Spinal cord (tissue), 10 donors: ENCODE measurements at places on chromosomes 5 and 9.

DNA sequence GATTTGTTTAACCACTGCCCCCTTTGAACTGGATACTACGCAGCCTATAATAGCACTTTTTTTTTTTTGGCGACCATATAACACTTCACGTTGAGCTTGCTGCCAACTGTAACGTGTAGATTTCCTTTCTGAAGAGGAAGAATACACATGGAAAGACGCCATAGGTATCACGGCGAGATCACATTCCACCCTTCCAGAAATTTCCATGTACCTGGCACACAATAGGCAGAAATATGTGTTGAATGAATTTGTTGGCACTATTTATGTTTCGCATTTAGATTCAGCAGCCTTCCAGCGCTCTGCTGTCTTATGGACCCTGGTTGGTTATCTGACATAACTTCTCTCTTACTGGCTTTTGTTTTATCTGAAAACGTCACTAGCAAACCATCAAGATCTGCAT, 250.3 kb downstream of the SLIT3 start:
- no peak overlapping the region for H3K4me3 ChIP-seq
- H3K27ac ChIP-seq, result no peak overlapping the region
- H3K27me3 ChIP-seq, result peaks cover 4% of the 10 kb centered on the region

DNA sequence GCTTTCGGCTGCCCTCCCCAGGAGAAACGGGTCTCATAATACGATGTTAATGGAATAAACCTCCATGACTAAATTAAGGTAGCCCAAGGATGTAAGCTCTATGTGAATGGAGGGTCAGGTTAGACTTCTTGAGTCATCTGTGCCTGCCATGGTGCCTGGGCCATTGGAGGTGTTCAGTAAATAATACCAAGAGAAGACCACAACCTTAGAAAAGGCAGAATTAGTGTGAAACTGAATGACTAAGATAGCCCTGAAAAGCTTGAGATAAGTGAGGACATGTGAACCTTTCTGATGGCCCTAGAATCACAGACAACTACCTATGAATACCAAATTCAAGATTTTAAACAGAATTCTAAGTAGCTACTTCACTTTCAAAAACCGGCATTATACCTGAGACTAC, 160.6 kb downstream of the KIAA0825 start:
- no peaks in the 10 kb centered on the region for H3K27me3 ChIP-seq
- no peaks in the 10 kb centered on the region for H3K4me1 ChIP-seq
- no peak overlapping the region for H3K4me3 ChIP-seq
- H3K36me3 ChIP-seq, result no peaks in the 10 kb centered on the region
- H3K27ac ChIP-seq, result no peak overlapping the region
- DNase-seq, result no peak

DNA sequence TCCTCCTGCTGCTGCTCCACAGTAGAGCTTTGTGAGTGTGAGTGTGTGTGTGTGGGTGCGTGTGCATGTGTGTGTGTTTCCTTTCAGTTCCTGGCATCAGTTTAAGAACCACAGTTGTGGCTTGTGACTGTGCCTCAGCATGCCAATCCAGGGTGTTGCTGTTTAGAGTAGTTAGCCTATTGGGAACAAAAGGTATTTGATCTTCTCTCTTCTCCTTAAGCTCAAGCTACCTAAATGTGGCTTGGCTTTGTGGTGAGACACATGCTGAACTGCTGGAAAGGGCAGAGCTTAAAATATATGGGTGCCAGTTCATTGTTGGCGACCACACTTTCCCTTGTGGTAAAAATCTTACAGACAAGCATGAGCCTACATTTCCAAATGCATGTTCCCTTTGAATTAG, 116.6 kb upstream of the BNC2 start:
- DNase-seq, result no peak
- H3K27ac ChIP-seq, result no peak overlapping the region
- no peaks in the 10 kb centered on the region for H3K36me3 ChIP-seq
- H3K27me3 ChIP-seq, result peaks cover 2% of the 10 kb centered on the region

- no peaks in the 10 kb centered on the region for H3K36me3 ChIP-seq
- H3K4me3 ChIP-seq, result no peak overlapping the region
- no peaks in the 10 kb centered on the region for H3K27me3 ChIP-seq
- H3K4me1 ChIP-seq, result no peaks in the 10 kb centered on the region
- no peak for DNase-seq
Measured at GRCh38 chr5:108251350-108251749, 130.5 kb downstream of the FBXL17 start.

DNA sequence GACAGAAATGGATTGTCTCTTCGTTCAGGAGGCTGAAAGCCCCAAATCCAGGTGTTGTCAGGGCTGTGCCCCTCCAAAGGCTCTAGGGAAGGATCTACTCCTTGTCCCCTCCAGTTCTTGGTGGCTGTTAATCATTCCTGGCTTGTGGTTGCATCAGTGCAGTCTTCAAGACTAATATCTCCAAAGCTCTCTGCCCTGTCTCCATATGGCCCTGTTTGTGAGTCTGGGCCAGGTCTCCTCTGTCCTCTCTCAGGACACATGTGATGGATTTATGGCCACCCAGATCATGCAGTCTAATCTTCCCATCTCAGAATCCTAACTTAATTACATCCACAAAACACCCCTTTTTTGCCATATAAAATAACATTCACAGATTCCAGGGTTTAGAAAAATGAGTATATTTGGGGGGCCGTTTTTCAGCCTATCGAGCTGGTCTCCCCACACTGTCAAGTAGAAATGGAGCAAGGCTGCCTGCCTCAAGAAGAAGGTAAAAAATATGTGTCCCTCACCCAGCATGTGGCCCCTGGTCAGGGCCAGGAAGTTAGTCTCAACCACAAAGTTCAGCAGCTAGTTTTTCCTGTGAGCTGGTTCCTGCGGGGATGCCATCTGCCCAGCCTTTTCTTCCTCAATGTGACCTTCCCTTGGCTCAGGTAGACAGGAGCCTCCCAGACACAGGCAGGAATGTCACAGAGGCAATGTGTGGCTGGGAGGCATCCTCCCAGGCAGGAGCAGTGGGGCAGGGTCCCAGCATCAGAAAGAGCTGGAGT, 509.4 kb downstream of the IRX1 start:
- H3K36me3 ChIP-seq, result no peaks in the 10 kb centered on the region
- H3K27me3 ChIP-seq, result no peaks in the 10 kb centered on the region
- DNase-seq, result no peak
- peaks cover 3% of the 10 kb centered on the region for H3K4me1 ChIP-seq
- H3K27ac ChIP-seq, result no peak overlapping the region

- H3K4me3 ChIP-seq, result no peak overlapping the region
- H3K4me1 ChIP-seq, result peaks cover 49% of the 10 kb centered on the region
- H3K27ac ChIP-seq, result no peak overlapping the region
- no peak for DNase-seq
- H3K27me3 ChIP-seq, result no peaks in the 10 kb centered on the region
- H3K36me3 ChIP-seq, result peaks cover 8% of the 10 kb centered on the region
Measured at GRCh38 chr9:93136011-93136440, 2.0 kb upstream of the NINJ1 start.

DNA sequence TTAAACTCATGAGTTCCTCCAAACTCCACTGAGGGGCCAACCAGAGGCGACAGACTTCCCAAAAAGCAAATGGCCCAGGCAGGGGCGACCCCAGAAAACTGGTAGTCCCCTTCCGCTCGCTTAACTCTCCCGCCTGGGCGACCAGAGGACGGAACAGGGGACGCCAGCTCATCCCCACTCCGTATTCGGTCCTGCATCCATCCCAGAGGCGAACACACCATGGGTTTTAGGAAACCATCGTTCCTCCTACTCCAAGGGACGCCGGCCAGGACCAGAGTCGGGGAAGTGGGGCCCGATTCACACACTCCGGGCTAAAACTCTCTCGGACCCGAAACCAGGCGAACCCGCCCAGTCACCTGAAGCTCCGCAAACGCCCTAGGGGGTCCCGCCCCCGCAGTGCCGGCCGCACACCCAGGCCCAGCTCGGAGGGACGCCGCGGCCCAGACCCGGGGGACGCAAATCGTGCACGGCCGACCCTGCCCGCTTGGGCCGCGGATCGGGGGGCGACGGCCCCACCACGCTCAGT, 478 bp downstream of the TEX10 start:
- H3K27me3 ChIP-seq, result no peaks in the 10 kb centered on the region
- H3K27ac ChIP-seq, result peak overlapping the region; percentile 77
- DNase-seq, result peak; percentile 1

DNA sequence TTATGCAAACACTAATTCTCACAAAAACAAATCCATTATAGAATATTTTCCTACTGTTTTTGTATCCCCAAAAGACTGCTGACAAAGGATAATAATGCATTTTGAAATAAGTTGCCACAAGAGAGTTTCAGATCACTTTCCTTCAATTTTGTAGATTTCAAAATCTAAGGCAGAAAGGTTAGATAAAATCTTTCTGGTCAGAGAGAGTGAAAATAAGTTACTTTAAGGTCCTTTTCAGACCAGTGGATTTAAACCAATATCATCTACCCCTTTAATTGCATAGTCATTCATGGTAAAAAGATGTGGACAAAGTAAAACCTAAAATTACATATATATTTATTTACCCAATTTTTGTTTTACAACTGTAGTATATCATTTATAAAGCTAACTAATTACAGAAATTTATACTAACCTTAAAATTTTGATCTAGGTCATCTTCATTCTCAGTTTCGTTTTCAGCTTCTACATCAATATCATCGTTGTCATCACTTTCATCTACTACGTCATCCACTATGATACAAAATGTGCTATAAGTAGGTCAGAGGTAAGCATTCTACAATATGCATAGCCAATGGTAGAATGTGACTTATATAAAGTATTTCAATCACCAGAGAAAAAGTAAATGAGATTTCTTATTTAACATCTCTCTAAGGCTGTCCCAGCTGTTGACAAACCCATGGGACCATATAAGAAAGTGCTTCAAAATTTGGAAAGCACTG, 95.7 kb downstream of the AGTPBP1 start:
- no peak overlapping the region for H3K4me3 ChIP-seq
- DNase-seq, result no peak
- no peak overlapping the region for H3K27ac ChIP-seq
- no peaks in the 10 kb centered on the region for H3K27me3 ChIP-seq

- H3K4me3 ChIP-seq, result no peak overlapping the region
- no peak overlapping the region for H3K27ac ChIP-seq
- no peak for DNase-seq
Measured at GRCh38 chr5:107387526-107388140, 283.1 kb downstream of the EFNA5 start.

DNA sequence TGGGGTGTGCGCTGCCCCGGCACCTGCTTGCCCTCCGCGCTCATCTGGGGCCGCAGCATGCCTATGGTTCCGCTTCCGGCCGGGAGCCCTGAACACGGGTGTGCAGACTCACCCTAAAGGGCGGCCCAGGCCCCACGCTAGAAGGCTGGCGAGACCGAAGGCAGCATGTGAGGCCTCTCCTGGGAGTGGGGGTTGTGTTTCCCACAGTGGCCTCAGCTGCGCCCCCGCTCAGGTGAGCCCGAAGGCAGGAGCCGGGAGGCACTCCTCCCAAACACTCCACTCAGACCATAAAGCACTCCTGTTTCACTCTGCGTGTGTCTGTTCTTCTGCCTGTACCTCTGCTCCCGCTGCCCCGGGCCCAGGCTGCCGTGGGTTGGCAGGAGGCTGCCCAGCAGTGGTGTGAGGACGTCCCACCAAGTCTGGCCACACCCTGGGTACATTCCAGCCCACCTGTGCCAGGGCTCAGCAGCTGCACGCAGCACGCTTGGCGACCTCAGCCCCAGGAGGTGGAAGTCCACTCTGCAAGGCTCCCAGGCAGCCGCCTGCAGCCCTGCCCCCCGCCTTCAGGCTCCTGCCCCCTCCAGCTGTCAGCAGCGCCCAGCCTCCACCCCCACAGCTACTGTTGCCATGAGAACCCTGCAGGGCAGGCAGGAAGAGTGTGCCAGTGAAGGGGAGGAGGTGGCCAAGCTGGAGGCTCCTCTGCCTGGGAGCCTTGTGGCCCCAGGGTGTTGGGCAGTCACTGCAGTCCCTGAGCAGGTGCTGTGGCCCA, 1.2 kb upstream of the AJM1 start:
- peaks cover 69% of the 10 kb centered on the region for H3K36me3 ChIP-seq
- peaks cover 49% of the 10 kb centered on the region for H3K4me1 ChIP-seq
- no peak for DNase-seq
- peaks cover 21% of the 10 kb centered on the region for H3K27me3 ChIP-seq
- peak overlapping the region; percentile 52 for H3K27ac ChIP-seq

DNA sequence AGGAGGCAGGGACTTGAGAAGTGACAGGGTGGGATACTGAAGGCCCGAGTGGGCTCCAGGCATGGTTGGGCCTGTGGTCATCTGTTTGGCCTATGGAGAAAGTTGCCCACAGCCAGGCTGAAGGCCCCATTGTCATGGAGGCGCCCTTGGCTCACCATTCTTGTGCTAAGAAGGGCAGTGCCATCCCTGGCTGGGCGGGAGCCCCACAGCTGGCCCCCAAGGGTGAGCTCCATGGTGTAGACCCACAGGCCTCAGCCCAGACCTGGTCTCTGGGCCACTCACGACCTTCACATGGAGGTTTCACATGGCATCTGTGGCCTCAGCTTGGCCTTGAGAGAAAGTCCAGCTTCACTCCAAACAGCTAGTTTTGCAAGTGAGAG, 34.3 kb upstream of the PRDM12 start:
- no peak for DNase-seq
- H3K27me3 ChIP-seq, result no peaks in the 10 kb centered on the region
- peaks cover 44% of the 10 kb centered on the region for H3K4me1 ChIP-seq
- no peak overlapping the region for H3K27ac ChIP-seq
- H3K36me3 ChIP-seq, result peaks cover 90% of the 10 kb centered on the region

- no peak for DNase-seq
- H3K4me3 ChIP-seq, result no peak overlapping the region
- no peaks in the 10 kb centered on the region for H3K27me3 ChIP-seq
- no peaks in the 10 kb centered on the region for H3K36me3 ChIP-seq
- H3K27ac ChIP-seq, result no peak overlapping the region
- no peaks in the 10 kb centered on the region for H3K4me1 ChIP-seq
Measured at GRCh38 chr9:21412107-21412506, 3.2 kb downstream of the IFNA8 start.

DNA sequence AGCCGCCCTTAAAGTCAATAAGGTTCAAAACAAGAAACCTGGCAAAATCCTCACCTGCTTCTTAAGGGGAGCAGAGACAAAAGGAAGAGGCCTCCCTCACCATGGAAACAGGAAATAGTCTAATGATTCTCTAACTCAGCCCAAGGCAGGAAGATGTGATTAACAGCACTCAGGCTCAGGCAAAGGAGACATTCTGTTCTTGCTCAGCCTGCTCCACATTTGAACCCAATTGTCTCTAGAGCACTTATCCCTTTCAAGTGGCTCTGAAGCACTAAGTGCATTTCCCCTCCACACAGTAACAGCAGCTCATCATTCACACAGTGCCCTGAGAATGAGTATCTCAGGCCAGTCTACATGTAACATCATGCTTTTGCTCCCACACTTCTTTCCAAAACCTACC, 72.3 kb downstream of the NIPSNAP3B start:
- H3K27ac ChIP-seq, result no peak overlapping the region
- peaks cover 4% of the 10 kb centered on the region for H3K4me1 ChIP-seq
- H3K36me3 ChIP-seq, result peaks cover 16% of the 10 kb centered on the region
- no peak for DNase-seq
- H3K4me3 ChIP-seq, result no peak overlapping the region
- no peaks in the 10 kb centered on the region for H3K27me3 ChIP-seq

- H3K4me3 ChIP-seq, result no peak overlapping the region
- no peak overlapping the region for H3K27ac ChIP-seq
- H3K4me1 ChIP-seq, result no peaks in the 10 kb centered on the region
- no peak for DNase-seq
- no peaks in the 10 kb centered on the region for H3K27me3 ChIP-seq
- no peaks in the 10 kb centered on the region for H3K36me3 ChIP-seq
Measured at GRCh38 chr9:98658951-98659351, 49.8 kb downstream of the GABBR2 start.

GRCh38 chr5:81226286-81226685, 6.8 kb upstream of the CKMT2 start:
- no peaks in the 10 kb centered on the region for H3K27me3 ChIP-seq
- H3K4me1 ChIP-seq, result no peaks in the 10 kb centered on the region
- H3K4me3 ChIP-seq, result no peak overlapping the region
- no peak for DNase-seq

- no peak for DNase-seq
- H3K36me3 ChIP-seq, result peaks cover 46% of the 10 kb centered on the region
- H3K27ac ChIP-seq, result peak overlapping the region; percentile 97
- peaks cover 84% of the 10 kb centered on the region for H3K4me1 ChIP-seq
- no peaks in the 10 kb centered on the region for H3K27me3 ChIP-seq
Measured at GRCh38 chr5:141512911-141513626, 24.2 kb downstream of the PCDHGC5 start.
